B cell (primary cell): ENCODE measurements at places on chromosomes 2 and 18.
A peak's percentile ranks its signal among the peaks of the same experiment; 100 is the strongest.

DNA sequence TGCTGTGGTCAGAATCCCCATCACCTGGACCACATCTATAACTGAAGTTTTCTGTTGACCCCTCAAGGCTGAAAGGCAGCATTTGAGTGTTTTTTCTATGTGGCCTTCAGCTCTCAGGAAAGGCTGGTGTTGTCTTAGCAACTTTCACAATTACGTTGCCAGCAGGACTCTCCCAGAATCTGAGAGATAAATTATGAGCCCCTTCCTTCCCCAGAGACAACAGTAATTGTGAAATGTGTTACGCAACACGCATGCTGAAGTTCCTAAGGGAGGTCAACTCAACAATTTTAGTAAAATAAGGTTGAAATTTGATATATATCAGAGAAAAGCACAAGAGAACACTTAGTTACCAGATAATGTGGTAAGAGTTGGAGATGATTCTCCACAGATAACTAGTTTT, 216.5 kb upstream of the SLC8A1 start:
- no peaks in the 10 kb centered on the region for H3K36me3 ChIP-seq
- no peak for DNase-seq
- H3K4me3 ChIP-seq = no peak overlapping the region
- no peaks in the 10 kb centered on the region for H3K27me3 ChIP-seq
- no peaks in the 10 kb centered on the region for H3K4me1 ChIP-seq

GRCh38 chr2:80858965-80859364, 554.4 kb upstream of the LRRTM1 start:
- DNase-seq = no peak
- no peak overlapping the region for H3K27ac ChIP-seq
- no peaks in the 10 kb centered on the region for H3K4me1 ChIP-seq
- H3K27me3 ChIP-seq = no peaks in the 10 kb centered on the region

- no peaks in the 10 kb centered on the region for H3K4me1 ChIP-seq
- H3K36me3 ChIP-seq = no peaks in the 10 kb centered on the region
- no peak overlapping the region for H3K4me3 ChIP-seq
- H3K27me3 ChIP-seq = peaks cover 11% of the 10 kb centered on the region
- H3K27ac ChIP-seq = no peak overlapping the region
- no peak for DNase-seq
Observed at GRCh38 chr2:170783549-170783948, 13.4 kb downstream of the ERICH2 start.

- H3K36me3 ChIP-seq = no peaks in the 10 kb centered on the region
- DNase-seq = no peak
- no peaks in the 10 kb centered on the region for H3K4me1 ChIP-seq
- H3K27me3 ChIP-seq = no peaks in the 10 kb centered on the region
- H3K4me3 ChIP-seq = no peak overlapping the region
Observed at GRCh38 chr2:236614551-236614950, 44.9 kb downstream of the ACKR3 start.

DNA sequence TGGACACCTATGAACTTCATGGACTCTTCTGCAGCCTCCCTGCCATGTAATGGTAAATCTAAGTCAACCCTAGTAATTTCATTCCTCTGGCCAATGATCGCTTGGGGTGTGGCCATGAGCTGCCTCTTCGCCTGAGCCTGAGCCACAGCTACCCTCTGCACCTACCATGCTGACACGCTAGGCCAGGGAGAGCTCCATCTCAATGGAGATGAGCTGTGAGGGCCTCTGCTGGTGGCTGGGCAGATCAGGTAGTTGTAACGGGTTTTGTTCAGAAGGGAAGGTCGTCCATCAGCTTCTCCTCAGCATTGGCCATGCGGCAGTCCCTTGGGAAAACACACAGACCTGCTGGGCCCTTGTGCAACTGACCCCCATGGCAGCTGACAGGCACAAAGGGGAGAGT, 24.4 kb downstream of the MPHOSPH10 start:
- no peak overlapping the region for H3K27ac ChIP-seq
- H3K27me3 ChIP-seq = no peaks in the 10 kb centered on the region
- no peak overlapping the region for H3K4me3 ChIP-seq
- peak; percentile 23 for DNase-seq
- H3K36me3 ChIP-seq = peaks cover 14% of the 10 kb centered on the region

DNA sequence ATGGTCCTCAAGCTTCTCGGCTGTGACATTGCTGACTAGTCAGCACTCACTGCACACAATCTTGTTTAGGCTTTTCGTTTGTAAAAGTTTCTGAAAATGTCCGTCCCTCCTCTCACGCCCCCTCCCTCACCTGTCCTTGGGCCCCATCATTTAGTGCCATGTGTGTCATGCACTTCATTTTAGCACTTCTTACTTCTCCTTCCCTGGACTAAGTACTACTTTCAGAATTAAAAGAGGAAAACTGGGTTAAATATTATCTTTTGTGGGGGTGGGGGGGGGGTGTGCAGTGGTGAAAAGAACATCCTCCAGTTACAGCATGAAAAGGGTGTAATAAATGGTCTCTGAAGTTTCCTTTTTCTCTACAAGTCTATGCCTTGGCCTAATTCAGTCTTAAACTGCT, 182.0 kb upstream of the SP5 start:
- no peak overlapping the region for H3K27ac ChIP-seq
- H3K4me1 ChIP-seq = no peaks in the 10 kb centered on the region
- no peaks in the 10 kb centered on the region for H3K36me3 ChIP-seq
- H3K27me3 ChIP-seq = no peaks in the 10 kb centered on the region
- H3K4me3 ChIP-seq = no peak overlapping the region
- no peak for DNase-seq

GRCh38 chr2:173568054-173568453, 213.4 kb downstream of the CDCA7 start:
- H3K36me3 ChIP-seq = no peaks in the 10 kb centered on the region
- H3K4me1 ChIP-seq = peaks cover 6% of the 10 kb centered on the region
- DNase-seq = no peak
- H3K27me3 ChIP-seq = no peaks in the 10 kb centered on the region
- no peak overlapping the region for H3K4me3 ChIP-seq

GRCh38 chr2:65514555-65515195, 82.3 kb upstream of the SPRED2 start:
- no peaks in the 10 kb centered on the region for H3K4me1 ChIP-seq
- H3K27ac ChIP-seq = no peak overlapping the region
- no peak overlapping the region for H3K4me3 ChIP-seq
- no peaks in the 10 kb centered on the region for H3K27me3 ChIP-seq
- DNase-seq = no peak
- no peaks in the 10 kb centered on the region for H3K36me3 ChIP-seq

DNA sequence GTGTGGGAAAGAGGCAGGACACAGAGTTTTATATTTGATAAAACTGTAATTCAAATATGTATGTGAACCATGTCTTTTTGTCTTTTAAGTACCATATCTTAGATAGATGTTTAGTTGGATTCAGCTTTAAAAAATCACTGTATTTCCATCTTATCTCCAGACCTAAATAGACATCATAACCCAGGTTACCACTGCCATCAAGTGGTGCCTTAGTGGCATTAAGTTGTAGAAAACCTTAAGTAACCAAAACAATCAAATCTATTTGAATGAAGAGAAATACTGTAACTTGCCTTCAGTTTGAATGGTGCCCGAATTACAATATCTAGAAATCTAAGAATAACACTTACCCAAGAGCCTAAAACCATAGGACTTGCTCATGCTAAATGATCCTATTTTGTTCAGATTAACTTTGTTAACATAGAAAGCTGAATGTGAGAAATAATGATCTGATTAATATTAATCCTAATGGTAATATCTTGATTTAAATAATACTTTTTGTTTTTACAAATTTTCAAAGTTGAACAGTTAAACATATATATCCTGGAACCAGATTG, 92.5 kb upstream of the MAP2 start:
- peaks cover 3% of the 10 kb centered on the region for H3K4me1 ChIP-seq
- DNase-seq = no peak
- no peaks in the 10 kb centered on the region for H3K27me3 ChIP-seq
- no peak overlapping the region for H3K27ac ChIP-seq
- no peak overlapping the region for H3K4me3 ChIP-seq

GRCh38 chr2:14634182-14634488, 1.6 kb downstream of the LRATD1 start:
- no peak overlapping the region for H3K27ac ChIP-seq
- peaks cover 29% of the 10 kb centered on the region for H3K27me3 ChIP-seq
- no peaks in the 10 kb centered on the region for H3K4me1 ChIP-seq
- DNase-seq = no peak

DNA sequence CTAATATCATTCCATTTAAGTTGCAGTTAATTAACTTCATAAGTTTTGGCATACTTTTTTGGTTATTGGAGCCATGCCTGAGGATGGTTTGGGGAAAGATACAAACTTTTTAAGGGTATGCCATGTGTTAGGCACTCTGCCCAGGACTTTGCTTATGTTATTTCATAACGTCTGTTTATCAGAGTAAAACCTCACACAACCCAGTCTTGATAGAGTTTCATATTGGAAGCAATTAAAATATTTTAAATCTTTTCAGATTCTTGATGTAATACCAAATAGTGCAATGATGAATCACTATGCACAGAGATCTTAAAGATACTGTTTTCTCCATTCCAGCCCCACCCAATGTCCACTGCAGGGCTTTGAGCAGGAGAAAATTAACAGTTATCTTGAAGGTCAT, 529.1 kb upstream of the HNMT start:
- no peak overlapping the region for H3K4me3 ChIP-seq
- DNase-seq = no peak
- H3K36me3 ChIP-seq = no peaks in the 10 kb centered on the region
- H3K27ac ChIP-seq = no peak overlapping the region
- no peaks in the 10 kb centered on the region for H3K4me1 ChIP-seq

DNA sequence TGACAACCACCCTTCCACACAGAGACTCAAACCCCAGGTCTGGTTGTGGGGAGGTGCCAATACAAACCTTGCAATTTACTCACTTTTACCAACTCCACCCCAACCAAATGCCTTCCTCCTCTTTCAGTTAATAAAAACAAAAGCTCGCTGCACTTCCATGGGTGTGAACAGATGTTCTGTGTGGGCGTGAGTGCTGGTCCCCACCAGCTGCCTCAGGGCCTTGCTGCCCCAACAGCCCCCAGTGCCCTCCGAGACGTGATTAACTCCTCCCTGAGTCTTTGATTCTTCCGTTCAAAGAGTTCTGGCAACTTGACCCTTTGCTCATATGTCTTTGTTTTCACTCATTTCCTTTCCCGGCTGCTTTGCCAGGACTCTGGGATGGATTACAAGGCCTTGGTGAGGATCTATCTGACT, 258.9 kb upstream of the CXCR4 start:
- H3K4me1 ChIP-seq = peaks cover 44% of the 10 kb centered on the region
- DNase-seq = peak; percentile 52
- no peak overlapping the region for H3K4me3 ChIP-seq
- H3K27ac ChIP-seq = peak overlapping the region; percentile 71
- no peaks in the 10 kb centered on the region for H3K27me3 ChIP-seq

DNA sequence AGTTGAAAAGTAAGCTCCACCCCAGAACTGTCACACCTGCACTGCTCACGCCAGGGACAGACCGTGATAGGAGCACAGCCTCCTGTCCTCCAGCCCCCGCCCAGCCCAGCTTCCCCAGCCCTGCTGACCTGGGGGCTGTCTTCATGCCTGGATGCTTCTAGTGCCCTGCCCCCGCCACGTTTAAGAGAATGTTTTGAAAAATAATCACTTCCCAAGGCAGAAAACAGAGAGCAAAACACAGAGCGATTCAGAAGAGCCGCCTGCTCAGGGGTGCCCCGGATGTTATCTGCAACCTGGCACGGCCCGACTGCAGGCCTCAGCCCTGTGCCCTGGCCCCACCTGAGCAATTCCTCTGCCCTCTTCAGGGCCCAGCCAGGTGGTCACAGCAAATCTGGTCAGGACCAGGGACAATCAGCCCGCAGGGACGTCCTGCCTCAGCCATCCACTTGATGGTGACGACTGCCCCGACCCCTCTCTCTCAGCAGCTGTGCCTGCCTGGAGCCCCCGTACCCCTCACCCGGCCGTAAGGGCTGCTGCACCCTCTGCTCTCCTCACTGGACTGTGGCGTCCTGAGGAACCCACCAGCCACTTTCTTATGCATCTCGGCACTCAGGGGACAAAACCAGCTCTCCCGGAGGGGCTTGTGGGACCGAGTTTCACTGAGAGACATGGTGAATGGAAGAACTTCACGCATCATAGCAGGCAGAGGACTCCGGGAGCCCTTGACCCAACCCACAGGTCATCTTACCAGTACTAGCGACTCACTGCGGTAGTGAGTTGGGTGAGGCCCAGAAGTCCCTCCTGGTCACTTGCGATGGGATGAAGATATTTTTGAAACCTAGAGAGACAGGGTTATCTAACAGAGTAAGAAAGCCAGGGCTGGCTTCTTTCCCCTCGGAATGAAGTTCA, 30.2 kb downstream of the ADI1 start:
- H3K27ac ChIP-seq = no peak overlapping the region
- DNase-seq = no peak

GRCh38 chr2:88530081-88530480, 77.6 kb upstream of the FOXI3 start:
- no peak overlapping the region for H3K4me3 ChIP-seq
- no peaks in the 10 kb centered on the region for H3K4me1 ChIP-seq
- DNase-seq = no peak
- H3K27ac ChIP-seq = no peak overlapping the region
- H3K27me3 ChIP-seq = no peaks in the 10 kb centered on the region

DNA sequence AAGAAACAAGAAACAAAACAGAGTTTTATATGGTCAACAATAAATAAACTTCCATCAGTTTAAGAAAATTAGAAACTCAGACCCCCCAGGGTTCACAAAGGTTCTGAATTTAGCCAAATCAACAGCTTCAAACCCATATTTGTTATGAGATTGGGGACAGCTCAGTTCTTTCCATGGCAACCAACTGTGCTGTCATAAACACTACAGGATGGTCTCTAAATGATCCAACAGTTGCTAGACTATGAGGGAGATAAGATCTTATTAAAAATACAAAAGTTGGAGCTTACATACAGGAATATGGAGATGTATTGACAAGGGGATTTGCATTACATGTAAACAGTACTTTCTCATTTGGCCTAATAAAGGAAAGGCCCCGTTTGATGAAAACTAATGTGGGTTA, 154.6 kb upstream of the CTAGE1 start:
- H3K27ac ChIP-seq = no peak overlapping the region
- no peak overlapping the region for H3K4me3 ChIP-seq
- no peaks in the 10 kb centered on the region for H3K27me3 ChIP-seq

- H3K27ac ChIP-seq = no peak overlapping the region
- DNase-seq = no peak
- H3K36me3 ChIP-seq = no peaks in the 10 kb centered on the region
- no peaks in the 10 kb centered on the region for H3K27me3 ChIP-seq
- H3K4me3 ChIP-seq = no peak overlapping the region
- peaks cover 6% of the 10 kb centered on the region for H3K4me1 ChIP-seq
Observed at GRCh38 chr2:233832869-233833311, 21.4 kb downstream of the HJURP start.

GRCh38 chr18:31723990-31724711, 36.5 kb downstream of the SLC25A52 start:
- DNase-seq = no peak
- H3K27ac ChIP-seq = no peak overlapping the region
- H3K27me3 ChIP-seq = peaks cover 11% of the 10 kb centered on the region
- H3K36me3 ChIP-seq = no peaks in the 10 kb centered on the region

DNA sequence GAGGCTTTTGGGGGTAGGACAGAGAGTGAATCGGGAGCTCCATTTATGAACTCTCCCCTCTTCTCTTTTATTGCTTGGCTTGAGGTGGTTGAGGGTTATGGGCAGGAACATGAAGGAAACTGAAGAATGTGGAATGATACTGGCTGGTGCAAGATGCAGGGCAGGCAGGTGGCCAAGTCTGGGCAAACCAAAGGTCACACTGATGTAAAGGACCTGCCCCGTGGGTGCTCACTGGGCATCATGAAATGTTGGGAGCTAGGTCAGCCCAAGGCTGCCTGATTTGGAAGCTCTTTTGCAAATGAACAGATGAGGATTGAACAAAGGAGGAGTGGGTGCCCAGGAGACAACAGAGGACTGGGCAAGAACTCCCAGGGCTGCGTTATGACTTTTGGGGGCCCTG, 328.9 kb downstream of the CLIP4 start:
- no peak for DNase-seq
- H3K36me3 ChIP-seq = no peaks in the 10 kb centered on the region
